ENCODE measurements at places on chromosomes 7 and 10.

DNA sequence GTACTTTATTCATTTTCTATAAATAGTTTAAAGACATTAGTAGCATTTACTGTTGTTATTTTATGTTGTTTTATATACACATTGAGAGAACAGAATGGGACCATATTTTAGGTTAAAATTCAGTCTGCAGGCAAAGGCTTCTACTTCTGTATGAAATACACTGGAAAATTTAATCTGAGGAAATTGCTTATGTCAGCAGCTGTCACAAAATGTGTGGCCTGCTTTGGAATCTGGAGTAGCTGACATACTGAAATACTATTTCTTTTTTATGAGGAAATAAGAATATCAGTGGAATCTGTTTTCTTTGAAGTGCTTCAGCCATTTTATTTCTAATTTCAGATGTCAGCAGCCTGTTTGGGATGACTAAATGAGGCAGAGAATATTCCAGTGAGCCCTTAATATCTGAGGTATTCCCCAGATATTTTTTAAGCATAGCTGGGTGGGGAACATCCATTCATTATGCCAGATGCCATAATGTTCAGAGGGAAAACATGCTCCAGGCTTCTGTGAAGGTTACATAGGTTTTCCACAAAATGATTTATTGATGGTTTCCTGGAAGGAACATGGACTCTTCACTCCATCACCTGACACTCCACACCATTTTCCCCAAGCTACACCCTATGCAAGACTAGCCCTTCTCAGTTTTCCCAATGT is 267.1 kb downstream of the ARL4A start:
- no peak for DNase-seq

DNA sequence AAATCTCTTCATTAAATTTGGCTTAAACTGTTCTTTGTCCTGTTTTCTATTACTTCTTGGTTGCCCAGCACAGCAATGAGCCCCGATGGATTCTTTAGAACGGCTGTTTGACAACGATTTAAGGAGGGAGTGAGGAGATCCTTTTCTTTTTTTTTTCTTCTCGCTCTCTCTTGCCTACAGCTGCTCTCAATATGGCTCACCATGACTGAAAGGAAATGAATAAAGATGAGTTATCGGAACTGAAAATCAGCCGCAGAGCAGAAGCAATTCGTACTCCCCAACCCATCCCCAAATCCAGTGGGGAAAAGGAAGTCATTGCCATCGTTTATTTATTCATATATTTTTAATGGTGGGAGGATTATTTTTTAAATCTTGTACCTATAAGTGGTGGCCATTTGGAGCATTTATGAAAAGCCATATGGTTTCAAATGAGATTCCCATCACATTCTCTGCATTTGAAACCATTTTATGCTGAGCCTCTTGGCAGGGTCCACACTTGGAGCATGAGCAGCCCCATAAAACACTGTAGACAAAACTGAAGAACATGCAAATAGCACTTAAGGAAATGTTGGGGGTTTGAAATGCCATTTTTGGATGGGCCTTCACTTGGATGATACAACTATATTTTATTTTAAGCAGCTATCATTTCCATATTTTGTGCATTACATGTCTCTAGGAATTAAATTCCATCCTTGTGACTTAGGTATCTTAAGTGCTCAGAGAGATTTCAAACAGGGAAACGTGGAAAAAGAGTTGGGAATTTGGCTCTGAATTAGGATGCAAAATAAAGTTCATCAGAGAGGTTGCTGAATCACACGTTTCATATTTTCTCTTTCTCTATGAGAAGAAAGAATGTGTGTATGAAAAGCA is 107.7 kb upstream of the FZD1 start:
- no peak for DNase-seq

DNA sequence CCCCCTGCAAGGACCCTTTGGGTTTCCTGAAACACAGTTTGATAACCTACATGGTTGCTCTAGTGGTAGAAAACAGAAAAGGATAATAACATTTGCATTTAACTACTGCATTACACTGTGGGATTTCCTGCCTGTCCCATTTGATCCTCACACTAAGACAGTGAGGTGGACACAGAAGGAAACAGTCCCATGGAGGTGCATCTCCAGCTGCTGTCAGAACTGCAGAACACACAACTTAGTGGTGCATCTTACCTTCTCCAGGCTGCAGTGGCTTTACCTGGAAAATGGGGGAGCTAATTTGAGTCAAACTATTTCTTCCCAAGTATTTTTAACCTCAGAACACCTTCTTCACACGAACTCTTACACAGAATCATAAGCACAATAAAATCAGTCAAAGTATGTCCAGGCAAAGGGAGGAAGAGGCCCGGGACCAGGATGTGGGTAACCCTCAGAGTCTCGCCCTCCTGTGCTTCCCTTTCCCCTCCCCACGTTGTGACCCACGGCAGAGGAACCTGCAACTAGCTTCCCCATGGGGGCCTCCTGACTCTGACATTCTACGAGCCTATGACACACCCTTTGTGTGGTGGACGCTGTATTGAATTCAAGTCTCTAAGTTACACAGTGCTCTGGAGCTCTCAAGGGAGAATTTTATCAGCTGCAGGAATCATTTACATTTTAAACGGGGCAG is 33.7 kb downstream of the SCRN1 start:
- no peak for DNase-seq

DNA sequence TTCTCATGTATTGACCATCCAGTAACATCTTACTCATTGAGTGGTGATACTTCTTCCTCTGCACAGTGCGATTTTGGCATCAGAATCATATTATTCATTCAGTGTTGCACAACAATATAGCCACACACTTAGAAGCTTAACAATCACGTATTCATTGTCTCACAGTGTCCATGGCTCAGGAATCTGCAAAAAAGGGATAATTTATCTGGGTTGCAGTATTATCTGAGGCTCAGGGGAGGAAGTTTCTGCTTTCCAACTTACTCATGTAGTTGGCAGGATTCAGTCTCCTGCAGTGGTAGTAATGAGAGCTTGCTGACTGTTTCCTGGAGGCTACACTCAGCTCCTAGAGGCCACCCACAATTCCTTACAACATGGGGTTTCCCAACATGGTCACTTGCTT is 803.6 kb downstream of the SORCS1 start:
- no peak for DNase-seq

GRCh38 chr7:118420888-118421287 is 196.4 kb downstream of the ANKRD7 start:
- DNase-seq, result no peak

GRCh38 chr10:50467209-50467608 is 156.5 kb downstream of the SGMS1 start:
- DNase-seq, result no peak

DNA sequence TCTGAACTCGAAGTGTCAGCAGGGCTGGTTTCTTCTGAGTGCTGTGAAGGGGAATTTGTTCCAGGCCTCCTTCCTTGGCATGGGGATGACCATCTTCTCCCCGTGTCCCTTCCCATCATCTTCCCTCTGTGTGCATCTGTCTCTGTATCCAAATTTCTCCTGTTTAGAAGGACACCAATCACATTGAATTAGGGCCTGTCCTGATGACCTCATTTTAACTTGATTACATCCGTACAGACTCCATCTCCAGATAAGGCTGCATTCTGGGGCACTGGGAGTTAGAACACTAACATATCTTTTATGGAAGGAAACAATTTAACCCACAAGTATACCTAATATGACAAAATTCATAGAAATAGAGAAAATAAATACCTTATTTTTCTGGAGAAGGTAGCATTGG is 76.8 kb upstream of the ANKRD1 start:
- no peak for DNase-seq

- DNase-seq, result no peak
Measured at GRCh38 chr7:3164380-3164792, 120.7 kb upstream of the CARD11 start.

GRCh38 chr10:57333880-57334279 is 933.8 kb downstream of the IPMK start:
- DNase-seq, result no peak

DNA sequence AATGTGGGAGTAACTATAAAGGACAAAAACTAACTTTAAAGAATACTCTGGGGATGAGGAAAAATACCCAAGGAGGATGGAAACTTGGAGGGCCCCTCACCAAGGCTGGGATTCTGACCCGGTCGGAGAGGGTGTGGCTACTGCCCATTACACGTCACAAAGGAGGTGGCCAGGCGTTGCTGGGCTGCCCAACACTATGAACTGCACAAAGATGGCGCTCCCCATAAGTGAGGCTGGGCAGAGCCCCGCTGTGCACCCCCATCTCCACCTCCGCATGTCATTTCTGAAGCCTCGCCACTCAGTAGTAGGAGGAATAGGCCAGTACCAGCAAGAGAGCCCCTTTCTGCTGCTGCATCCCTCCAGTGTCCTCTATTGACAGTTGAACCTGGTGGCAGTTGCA is 290.1 kb upstream of the ZNF32 start:
- no peak for DNase-seq

- no peak for DNase-seq
Measured at GRCh38 chr10:69241575-69241974, 21.4 kb downstream of the HKDC1 start.

DNA sequence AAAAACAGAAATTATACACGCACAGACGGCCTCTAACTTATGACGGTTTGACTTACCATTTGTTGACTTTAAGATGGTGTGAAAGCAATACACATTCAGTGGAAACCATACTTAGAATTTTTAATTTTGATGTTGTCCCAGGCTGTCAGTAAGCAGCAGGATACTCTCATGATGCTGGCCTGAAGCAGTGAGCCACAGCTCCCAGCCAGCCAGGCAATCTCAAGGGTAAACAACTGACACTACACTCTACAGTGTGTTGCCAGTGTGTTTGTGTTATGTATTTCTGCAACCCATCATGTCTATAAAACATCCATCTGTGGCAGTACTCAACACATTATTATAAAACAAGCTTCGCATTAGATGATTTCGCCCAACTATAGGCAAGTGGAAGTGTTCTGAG is 747.5 kb downstream of the NRG3 start:
- no peak for DNase-seq

GRCh38 chr7:51102828-51103227 is 213.8 kb downstream of the COBL start:
- DNase-seq, result no peak

- DNase-seq, result no peak
Measured at GRCh38 chr7:45662018-45662417, 87.8 kb downstream of the ADCY1 start.

DNA sequence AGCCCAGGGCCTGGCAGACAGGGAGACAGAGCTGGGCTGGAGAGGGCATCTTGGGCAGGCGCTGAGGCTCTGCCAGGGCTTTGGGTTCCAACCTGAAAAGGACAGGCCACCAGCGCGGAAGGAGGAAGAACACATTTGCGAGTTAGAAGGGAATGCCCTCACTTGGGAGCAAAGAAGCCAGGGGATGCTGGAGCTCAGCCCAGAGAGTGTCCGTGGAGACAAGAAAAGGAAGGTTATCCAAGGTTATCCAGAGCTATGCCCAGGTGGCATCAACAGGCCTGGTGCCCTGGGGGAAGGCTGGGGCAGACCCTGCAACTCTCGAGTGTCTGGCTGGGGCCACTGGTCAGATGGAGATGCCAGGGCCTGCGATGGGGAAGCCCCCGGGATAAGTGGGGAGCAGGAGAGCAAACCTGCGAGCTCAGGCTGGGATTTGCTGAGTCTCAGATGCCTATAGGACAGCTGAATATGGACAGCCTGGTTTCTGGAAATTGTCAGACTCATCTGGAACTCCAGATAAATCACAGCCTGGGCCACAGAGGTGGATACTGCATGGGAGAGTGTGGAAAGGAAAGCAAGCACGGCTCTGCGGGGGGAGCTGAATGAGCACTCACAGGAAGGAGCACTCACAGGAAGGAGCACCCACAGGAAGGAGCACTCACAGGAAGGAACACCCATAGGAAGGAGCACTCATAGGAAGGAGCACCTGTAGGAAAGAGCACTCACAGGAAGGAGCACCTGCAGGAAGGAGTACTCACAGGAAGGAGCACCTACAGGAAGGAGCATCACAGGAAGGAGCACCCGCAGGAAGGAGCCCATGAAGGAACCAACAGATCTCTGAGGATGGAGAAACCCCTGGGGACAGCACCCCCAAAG is 152.1 kb downstream of the ADAM12 start:
- DNase-seq, result no peak

DNA sequence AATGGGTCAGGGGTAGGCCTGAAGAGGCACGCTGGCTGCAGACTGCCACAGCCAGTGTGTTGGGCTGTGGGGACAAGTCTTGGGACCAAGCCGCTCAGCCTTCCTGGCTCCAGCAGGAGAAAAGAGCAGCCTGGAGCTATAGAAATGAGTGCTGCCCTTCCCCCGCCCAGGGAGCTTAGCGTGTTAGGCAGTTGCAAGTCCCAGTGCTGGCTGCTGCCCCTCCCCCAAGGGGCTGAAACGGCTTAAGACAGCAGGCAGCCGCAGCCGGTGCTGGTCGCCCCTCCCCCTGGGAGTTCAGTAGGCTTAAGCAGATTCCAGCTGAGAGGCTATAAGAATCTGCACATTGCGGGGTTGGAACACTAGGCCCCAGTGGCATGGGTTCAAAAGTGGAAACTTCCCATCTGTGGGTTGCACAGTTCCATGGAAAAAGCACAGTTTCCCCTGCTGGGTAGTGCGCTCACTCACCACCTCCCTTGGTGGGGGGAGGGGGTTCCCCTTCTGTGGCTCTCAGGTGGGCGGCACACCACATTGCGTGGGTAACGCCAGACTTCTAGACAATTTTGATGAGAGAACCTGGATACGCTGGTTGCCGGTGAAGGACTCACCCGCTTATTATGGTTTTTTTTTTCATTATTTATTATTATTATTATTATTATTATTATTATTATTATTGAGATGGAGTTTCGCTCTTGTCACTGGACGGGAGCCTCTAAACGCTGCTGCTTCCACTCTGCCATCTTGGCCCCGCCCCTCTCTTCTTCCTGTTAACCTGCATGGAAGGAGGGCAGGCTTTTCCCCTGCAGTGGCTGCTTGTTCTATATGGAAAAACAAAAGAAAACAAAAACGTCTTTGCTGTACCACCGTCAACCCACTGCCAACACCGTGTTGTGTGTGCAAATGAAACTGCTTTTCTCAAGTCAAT is 151.1 kb downstream of the CXCL12 start:
- DNase-seq, result no peak

- no peak for DNase-seq
Measured at GRCh38 chr10:13810568-13810967, 223.8 kb downstream of the PRPF18 start.

DNA sequence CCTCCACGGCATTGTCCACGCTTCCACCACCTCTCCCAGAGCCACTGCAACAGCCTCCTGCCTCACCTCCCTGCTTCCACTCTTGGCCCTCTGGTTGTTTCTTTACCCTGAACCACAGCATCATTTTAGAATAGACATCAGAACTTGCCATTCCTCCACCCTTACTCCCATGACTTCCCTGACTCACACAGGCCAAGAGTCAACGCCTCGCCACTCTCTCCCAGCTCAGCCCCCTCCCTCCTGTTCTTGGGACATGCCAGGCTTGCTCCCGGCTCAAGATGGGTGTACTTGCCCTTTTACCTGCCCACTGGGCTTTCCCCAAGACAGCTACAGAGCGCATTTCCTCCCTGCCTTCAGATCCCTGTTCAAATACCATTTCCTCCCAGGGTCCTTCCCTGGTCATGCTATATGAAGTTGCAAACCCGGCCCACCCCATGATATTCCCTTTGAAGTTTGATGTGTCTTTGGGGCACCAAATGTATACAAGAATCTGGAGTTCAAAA is 429.1 kb downstream of the RPS24 start:
- DNase-seq, result no peak

GRCh38 chr7:1550846-1551155 is 5.2 kb downstream of the TMEM184A start:
- no peak for DNase-seq

All from HuH-7.5 (cell line).